ENCODE measurements at places on chromosomes 4 and X.

DNA sequence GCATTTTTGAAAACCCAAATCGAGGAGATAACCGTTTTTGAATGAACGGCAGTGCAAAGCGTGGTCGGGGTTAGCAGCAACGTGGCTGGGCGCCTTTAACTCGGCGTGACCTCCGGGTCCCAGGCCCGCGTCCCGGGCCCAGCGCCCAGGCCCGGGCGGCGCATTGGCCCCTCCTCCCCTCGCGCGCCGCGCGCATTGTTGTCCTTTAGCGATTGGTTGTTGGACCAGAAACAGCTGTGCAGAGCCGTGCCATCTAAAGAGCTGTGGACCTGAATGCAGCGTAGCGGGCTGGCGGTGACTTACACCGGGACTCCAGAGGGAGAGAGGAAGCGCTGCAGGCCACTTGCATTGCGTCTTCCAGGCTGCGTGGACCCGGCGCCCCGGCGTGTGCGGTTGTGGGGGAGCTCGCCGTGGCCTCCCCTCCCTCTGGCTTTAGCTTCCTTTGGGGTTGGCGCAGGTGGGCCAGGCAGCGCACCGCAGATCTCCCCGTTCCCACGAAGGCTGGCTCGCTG lies at the start of gene STOX2:
TSS of gene STOX2 (plus strand) at position 227 of the 512 bp plus-strand sequence. CDS start 1,484 bp downstream, outside the sequence.
- DNase-seq, result no peak

DNA sequence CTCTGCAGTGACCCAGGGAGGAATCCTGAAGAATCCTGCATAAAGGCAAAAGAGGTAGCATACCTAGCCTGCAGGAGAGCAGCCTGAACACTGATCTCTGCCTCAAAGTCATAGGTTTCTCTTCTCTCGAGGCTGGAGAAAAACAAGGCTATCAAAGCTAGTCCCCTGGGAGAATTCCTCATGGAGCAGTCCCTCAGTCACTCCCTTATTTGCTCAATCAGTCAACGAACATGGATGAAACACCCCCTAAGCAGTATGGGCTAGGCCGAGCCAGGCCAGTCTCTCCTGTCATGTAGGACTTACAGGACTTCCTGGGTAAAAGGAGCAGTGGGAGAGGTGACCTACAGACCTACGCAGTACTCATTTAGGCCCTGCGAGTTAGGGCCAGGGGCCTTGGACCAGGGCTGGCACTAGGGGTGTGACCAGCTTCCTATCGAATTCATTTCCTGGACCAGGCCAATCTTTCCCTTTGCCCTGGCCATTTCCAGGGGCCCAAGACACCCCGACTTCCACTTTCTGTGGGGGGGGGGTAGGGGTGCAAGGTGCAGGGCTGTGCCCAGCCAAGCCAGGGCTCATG lies 164.1 kb downstream of the EFNB1 start:
- no peak for DNase-seq

- DNase-seq, result no peak
Observed at GRCh38 chrX:39508300-39508692, 589.5 kb downstream of the BCOR start.

GRCh38 chr4:182764137-182764536 lies 153.0 kb downstream of the DCTD start:
- no peak for DNase-seq

- DNase-seq, result no peak
Observed at GRCh38 chrX:54659547-54659946, 129.5 kb downstream of the GNL3L start.
